Regular cardiac myocyte (primary cell): ENCODE measurements at places on chromosomes 4 and X. TPM values are rescaled to one million over a fixed set of nuclear protein-coding genes. Genes with fewer than 3 reads are reported as not detected.

Gene RHOH
- not detected in 2 replicates for total RNA-seq

Gene ZNF157
- under 0.01 and 0.28 TPM in 2 replicates for total RNA-seq

Gene TRPC5OS
- not detected in 2 replicates for total RNA-seq

Gene DIPK2B
- under 0.01 and 0.19 TPM in 2 replicates for total RNA-seq

Gene SPANXA2
- total RNA-seq = not detected in 2 replicates

Gene IL21
- not detected in 2 replicates for total RNA-seq

Gene ARAP2
- total RNA-seq = 0.96 and 4.2 TPM in 2 replicates

Gene GPR173
- total RNA-seq = 2.0 and 2.1 TPM in 2 replicates
